Bronchial epithelial cell (primary cell): ENCODE measurements at places on chromosomes 7 and 10. TPM values are rescaled to one million over a fixed set of nuclear protein-coding genes. Genes with fewer than 3 reads are reported as not detected.
A peak's percentile ranks its signal among the peaks of the same experiment; 100 is the strongest.

Gene GNAT3
- total RNA-seq: not detected in 2 replicates

Gene PAPOLB
- under 0.01 TPM in 1 of 2 replicates, not detected in the other for total RNA-seq

Gene PRSS37
- total RNA-seq: not detected in 2 replicates

Gene HPSE2
- total RNA-seq: not detected in 2 replicates

Gene SMO
- 2.4 and 5.0 TPM in 2 replicates for total RNA-seq

Gene KIN
- total RNA-seq: 2.9 and 4.6 TPM in 2 replicates

Gene DPY19L1
- 8.7 and 13.4 TPM in 2 replicates for total RNA-seq

Gene ADCYAP1R1
- total RNA-seq: not detected in 2 replicates

GRCh38 chr7:2162959-2163358 is 69.8 kb downstream of the MAD1L1 start:
- no peak for DNase-seq

GRCh38 chr10:124145109-124145870 is 51.9 kb upstream of the CHST15 start:
- peak; percentile 37 for DNase-seq

- DNase-seq: peak; percentile 67
These were observed 53.4 kb downstream of the CFAP58 start for GRCh38 chr10:104406715-104407650.

DNA sequence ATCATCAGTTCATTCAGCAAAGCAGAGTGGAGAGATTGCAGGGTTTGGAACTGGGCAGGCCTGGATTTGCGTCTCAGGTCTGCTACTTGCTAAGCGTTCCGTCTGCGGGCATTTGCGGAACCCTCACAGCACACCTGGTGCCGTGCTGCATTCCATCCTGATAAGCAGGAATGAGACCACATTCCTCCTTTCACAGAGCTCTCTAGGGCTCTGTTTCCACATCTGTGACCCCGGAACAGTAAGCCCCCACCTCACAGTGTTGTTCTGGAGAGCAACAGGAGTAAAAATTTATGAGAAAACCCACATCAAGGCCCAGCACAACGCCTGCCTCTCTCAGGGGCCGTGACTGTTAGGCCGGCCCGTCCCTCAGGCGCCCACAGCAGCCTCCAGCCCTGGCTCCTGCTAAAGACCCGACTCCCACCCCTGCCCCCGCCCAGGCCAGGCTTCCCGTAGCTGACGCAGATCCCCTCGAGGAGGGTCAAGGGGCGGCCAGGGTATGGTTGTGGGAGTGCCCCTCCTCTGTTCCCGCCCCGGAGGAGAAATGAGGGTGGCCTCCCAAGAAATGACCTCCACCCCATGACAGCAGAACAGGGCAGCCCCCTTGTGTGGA is 128.9 kb downstream of the RGS10 start:
- peak; percentile 12 for DNase-seq

- DNase-seq: peak; percentile 85
These were observed 207.6 kb upstream of the PLXNA4 start for GRCh38 chr7:132783824-132784223.

- DNase-seq: peak; percentile 74
These were observed 23.6 kb upstream of the COBL start for GRCh38 chr7:51340029-51340838.

DNA sequence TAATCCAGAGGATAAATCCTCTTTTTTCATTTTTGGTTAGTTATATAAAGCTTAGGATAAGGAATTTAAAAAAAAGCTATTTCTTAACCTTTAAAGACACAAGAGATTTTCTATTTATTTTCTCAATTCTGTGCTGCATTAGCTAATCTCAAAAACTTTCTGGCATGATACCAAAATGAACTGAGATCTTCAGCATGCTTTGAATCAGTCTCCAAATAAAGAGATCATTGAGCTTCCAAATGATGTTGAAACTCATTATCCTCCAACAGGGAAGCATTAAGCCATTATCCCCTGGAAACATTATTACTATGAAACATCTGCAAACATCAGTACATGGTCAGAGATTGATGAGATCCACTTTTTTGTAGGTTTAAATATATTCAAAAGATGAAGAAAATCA is 350.3 kb upstream of the TEX47 start:
- DNase-seq: no peak

- no peak for DNase-seq
These were observed 344.3 kb downstream of the KCNMA1 start for GRCh38 chr10:77293347-77293746.

DNA sequence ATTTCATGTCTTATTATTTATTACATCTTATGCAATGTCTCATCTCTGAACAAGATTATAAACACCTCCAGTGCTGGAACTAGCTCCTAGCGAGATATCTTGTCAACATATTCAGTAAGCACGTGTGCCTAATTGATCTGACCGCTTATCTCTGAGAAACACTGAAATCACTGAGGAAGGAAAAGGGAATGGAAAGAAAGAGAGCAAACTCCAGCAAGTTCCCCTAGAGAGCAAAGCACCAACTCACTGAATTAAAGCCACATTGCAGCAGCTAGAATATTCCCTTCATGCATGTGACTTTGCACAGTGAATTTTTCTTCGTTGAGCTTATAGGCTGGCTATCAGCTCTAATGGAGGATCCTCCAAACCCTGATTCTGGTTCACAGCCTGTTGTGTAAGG is 177.1 kb upstream of the FRMD4A start:
- no peak for DNase-seq

DNA sequence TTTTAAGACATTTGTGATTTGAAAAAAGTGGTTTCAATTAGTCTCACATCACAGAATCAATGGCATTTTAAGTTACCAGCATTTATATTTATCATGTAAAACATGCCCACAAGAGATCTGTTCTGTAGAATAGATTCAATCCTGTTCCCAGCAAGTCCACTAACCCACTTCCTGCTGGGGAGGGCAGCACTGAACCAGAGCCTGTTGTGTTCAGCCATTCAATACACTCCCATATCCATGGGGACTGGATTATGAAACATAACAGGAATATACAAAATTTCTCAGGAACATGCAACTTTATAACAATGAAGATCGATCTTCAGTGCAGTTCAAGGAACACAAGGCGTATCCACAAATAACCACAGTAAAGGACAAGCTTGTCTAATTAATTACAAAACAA is 24.4 kb upstream of the ANK3 start:
- no peak for DNase-seq

DNA sequence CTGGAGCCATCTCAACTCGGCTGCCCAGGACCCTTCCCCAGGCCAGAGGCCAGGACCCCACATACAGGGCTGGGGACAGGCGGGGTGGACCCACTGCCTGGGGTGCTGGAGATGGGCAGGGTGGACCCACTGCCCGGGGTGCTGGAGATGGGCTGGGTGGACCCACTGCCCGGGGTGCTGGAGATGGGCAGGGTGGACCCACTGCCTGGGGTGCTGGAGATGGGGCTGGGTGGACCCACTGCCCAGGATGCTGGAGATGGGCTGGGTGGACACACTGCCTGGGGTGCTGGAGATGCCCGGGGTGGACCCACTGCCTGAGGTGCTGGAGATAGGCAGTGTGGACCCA is 32.4 kb upstream of the FOXL3 start:
- DNase-seq: no peak

DNA sequence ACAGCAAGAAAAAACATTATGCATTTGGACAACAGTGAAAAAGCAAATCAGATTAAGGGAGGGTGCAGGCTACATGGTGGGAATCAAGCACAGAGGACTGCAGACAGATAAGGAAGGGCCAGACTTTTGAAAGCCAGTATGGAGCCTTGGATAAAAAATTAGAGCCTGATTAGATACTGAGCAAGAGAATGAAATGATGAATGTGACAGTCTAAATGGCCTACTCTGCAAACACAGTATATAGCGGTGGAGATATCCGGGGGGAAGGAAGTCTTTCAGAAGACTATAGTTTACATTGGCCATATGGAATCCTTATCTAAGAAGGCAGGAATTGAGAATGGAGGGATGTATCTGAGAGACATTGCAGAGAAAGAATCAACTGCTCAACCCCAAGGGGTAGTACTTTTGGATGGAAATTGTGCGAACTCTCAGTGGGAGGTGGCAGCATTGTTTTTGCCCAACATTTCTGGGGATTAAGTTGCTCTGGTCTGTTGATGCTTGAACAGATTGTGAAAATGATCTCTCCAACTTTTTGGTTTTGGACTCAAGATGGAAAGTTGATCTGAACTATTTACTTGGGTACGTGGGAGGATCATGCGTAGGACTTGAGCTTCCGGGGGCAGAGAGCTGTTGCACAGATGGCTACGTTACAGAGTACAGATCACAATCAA is 39.4 kb upstream of the CHCHD3 start:
- DNase-seq: no peak

- peak; percentile 72 for DNase-seq
These were observed 9.2 kb downstream of the SGMS1 start for GRCh38 chr10:50614444-50615137.

DNA sequence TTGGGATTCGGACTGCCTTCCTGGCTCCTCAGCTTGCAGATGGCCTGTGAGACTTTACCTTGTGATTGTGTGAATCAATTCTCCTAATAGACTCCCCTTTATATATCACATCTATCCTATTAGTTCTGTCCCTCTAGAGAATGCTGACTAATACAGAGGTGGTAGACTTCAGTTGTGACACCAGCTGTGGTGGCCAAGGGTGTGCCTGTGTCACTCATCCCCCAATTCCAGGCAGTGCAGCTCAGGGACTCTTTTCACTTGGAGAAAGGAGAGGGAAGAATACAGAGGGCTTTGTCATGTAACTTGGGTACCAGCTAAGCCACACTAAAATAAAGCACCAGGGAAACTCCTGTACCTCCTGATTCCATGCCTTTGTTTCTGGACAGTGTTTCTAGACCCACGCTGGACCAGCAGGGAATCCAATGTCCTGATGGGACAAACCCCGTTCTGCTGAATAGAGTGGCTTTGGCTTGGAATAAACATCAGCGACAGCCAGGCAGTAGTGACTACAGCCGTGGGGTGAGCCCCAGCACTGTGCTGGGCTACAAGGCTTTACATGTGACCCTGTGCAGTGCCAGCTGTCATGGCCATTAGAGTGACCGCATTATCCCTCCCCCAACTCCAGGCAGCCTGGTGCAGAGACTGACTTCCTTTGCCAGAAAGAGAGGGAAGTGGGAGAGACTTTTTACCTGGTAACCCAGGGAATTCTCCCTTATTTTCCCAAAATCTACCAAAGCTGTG is 233.6 kb downstream of the ANK3 start:
- no peak for DNase-seq
